ENCODE measurements at places on chromosomes 13 and 19.

GRCh38 chr13:27988520-27988919, at the start of gene URAD:
TSS of gene URAD (minus strand) at chr13:27988693. CDS start at chr13:27988637, 56 bp downstream.
- no peak for DNase-seq

GRCh38 chr13:94928127-94928775, 215.9 kb upstream of the SOX21 start:
- DNase-seq: no peak

GRCh38 chr13:26067601-26068000, 15.8 kb upstream of the SHISA2 start:
- DNase-seq: no peak

DNA sequence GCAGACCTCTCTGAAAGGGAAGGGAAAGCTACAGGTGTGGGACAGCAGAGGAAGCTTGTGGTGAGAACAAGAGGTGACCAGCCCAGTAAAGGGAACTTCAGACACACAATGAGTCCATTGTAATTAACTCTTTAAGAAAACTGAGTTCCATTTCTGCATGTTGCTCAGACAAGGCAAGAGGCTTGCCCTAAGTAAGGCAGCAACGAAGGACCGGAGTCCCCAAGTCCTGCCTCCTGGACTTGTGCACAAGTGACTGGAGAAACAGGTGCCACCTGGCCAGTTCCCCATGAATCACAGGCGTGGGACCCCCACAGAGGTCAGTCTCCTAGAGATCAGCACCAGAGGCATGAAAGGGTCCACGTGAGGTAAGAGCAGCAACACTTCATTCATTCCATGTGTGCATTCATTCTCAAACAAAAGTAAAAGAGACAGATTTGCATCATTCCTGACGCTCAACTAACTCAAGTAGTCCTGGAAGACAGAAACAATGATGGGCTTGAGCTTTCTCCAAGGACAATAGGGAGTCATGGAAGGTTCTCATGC, 14.7 kb upstream of the SIGLEC6 start:
- no peak for DNase-seq

GRCh38 chr13:110293037-110293436, 13.9 kb downstream of the COL4A1 start:
- DNase-seq: no peak

DNA sequence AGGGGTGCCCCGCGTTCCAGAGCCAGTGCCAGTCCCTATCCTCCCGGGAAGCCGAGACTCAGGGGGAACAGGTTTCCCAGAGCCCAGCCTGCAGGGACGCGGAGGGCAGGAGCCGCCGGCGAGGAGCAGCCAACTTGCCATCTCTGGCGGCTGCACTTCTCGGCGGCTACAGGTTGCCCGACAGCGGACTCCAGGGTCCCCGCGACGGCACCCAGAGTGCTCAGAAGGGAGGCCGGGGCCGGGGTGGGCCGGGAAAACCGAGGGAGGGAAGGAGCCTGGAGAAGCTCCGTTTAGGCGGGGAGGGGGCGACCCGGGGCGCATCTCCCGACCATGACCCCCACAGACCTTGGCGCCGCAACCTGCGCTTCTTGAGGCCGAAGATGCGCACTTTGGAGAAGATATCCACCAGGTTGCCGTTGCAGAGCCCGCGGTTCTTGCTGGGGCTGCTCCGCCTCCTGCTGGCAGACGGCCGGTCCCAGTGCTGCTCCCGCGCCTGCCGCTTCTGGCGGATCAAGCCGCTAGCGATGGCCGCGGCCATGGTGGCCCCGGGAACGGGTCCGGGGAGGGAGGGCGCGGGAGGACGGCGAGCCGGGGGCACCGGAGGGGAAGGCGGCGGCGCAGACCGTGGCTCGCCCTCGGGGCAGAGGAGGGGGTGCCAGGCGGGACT, 463.8 kb downstream of the ITGBL1 start:
- DNase-seq: no peak

DNA sequence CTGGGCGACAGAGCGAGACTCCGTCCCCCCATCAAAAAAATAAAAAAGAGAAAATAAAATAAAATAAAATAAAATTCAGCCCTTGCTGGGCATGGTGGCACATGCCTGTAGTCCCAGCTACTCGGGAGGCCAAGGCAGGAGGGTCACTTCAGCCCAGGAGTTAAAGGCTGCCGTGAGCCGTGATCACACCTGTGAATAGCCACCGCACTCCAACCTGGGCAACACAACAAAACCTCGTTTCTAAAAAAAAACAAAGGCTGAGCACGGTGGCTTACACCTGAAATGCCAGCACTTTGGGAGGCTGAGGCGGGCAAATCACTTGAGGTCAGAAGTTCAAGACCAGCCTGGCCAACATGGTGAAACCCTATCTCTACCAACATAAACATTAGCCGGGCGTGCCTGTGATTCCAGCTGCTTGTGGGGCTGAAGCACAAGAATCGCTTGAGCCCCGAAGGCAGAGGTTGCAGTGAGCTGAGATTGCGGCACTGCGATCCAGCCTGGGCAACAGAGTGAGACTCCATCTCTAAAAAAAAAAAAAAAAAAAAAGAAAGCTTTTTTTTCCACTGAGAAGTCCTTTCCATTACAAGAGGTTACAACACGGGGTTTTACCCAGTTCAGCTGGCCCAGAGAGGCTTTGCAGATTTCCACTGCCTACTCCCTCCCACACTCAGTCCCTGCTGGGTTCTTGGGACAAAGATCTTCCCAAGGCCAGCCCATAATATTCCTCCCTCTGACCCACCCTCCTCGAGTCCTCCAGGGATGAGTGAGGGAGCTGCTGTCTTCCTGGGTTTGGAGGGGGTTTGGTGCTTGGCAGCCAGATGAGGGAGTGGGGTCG, 6.4 kb downstream of the ANGPTL4 start:
- DNase-seq: no peak

- no peak for DNase-seq
Measured at GRCh38 chr19:14505488-14506239, 9.7 kb upstream of the GIPC1 start.

GRCh38 chr13:94121686-94122085, 357.8 kb downstream of the DCT start:
- no peak for DNase-seq

DNA sequence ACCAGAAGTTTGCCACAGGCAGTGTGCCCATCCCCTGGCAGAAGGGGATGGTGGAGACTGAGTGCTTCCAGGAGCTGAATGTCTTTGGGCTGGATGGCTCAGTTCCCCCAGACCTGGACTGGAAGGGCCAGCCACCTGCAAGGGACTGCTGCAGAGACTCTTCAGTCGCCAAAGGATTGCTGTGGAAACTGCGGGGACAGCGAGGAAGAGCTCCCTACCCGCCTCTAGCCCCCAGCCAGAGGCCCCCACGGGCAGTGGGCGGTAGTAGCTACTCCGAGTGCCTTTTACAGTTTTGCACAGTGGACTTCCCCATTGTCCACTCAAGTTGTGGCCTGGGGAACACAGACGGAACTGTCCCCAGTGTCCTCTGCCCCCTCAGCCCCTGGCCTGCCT, 138.5 kb downstream of the ZDHHC20 start:
- DNase-seq: no peak

GRCh38 chr13:48595431-48596429, 58.0 kb upstream of the CYSLTR2 start:
- no peak for DNase-seq
